Small intestine (tissue), 16 donors: ENCODE measurements at places on chromosomes 4 and X.

DNA sequence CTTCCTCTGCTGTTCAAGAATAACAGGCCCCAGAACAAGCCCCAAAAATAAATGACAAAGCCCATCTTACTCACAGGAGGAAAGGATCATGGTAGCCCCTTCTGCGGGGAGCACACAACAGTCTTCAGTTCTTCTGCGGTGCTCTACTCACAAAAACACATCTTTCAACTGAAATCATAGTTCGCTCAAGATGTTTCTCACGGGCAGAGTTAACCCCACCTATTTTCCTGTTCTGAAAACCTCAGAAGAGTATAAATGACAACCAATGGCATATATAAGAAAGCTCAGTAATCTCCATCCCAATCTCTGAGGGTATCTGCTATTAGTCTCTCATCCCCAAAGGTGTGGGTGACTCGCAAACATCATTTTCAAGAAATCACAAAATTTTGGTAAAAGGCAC lies at the start of gene TXK:
TSS of gene TXK (minus strand) at position 170 of the 400 bp plus-strand sequence. CDS start at position 90, 80 bp downstream.
- DNase-seq: no peak

DNA sequence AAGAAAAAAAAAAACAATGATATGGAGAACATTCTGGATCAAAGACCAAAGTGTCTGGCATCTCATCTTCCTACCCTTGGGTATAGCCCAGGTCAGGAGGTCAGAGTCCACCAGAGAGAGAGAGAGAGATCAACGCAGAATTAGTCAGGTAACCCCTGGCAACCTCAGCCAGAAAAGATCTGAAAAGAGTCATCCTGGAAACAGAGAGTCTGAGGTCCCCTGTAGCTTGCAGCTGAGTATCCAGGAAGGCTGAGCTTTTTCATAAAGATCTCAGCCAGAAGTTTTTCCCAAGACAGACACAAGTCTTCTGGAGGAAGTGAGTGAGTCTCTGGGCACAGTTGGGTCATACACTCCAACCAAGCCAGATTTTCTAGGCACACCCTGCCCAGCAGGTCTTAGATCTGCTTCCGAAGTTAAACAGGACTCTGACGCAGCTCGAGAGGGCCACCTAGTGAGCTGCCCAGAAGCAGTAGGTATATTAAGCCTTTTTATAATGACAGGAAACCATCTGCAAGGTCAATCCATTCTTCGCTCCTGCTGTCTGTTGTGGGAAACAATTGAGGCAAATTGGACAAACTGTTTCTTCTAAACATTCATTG lies 35.7 kb downstream of the ACE2 start:
- peak; percentile 68 for DNase-seq

- DNase-seq: peak; percentile 88
These were observed 10.4 kb upstream of the SCOC start for GRCh38 chr4:140363051-140363450.

GRCh38 chr4:78386679-78387078 lies 164.9 kb upstream of the ANXA3 start:
- no peak for DNase-seq

DNA sequence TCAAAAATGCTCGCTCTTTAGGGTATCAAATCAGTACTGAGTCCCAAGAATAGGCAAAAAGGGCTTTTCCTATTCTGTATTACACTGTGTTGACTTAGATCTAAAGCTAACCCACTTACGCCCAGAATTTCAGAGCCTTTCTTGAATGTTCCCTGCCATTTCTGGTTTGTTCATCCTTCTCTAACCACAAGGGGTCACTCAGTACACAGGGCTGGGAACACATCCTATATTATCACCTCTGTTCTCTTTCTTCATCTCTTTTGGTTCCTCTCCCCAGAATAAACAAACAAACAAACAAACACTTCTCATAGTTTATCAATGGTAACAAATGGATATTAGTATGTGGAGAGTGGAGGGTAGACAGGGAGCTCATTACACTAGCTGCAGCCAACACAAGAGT lies 25.5 kb upstream of the MORC4 start:
- DNase-seq: peak; percentile 30

DNA sequence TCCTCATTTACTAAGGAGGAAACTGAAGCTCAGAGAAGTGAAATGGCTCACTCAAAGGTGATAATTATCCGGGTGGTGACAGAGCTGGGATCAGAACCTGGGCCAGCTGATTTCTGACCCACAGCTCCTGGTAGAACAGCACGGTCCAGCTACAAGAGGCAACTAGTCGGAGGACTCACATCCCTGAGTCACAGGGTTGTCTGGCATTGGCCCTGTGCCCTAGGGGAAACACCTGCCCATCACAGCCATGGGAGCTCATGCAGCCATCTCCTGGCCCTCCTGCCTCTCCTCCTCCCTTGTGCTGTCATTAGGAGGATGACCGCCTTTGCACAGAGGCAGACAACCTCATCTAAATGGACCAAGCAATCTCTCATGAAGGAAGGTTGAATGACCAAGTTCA lies 115.2 kb upstream of the TSPAN5 start:
- no peak for DNase-seq
